HS-27A (cell line): ENCODE measurements at places on chromosomes 6 and 20.

DNA sequence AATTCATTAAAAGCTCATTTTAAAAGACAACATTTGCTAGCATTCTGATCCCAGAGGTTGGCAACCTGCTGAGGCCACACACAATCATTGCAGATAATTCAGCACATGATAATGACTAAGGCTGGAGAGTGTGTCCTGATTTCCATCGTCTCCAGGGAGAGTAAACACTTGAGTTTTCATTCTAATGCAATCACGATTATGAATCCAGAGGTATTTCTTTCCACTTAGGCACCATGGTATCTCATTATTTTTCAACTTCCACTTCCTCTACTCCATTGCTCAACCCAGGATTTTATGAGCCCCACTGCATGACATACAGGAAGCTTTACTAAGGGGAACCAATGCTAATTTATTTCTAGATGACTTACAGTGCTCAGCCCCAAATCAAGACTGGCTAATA lies 273.8 kb upstream of the AGPAT4 start:
- no peak for DNase-seq

DNA sequence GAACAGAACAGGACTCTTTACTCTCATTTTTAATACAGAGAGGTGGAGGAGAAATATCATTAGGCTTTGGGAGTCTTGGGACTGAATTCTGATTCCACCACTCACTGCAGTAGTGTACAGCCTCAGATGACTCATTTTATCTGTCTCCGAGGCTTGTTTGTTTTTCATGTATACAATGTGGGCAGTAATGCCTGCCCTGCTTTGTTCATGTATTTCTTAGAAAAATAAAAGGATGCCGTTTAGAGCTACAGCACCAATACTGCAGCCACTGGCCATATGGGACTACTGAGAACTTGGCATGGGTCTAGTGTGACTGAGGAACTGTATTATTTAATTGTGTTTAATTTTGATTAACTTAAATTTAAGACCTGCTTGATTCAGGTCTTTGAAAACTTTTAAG lies 41.2 kb upstream of the JAG1 start:
- no peak for DNase-seq

- no peak for DNase-seq
Observed at GRCh38 chr6:87341899-87342298, 2.7 kb upstream of the C6orf163 start.

DNA sequence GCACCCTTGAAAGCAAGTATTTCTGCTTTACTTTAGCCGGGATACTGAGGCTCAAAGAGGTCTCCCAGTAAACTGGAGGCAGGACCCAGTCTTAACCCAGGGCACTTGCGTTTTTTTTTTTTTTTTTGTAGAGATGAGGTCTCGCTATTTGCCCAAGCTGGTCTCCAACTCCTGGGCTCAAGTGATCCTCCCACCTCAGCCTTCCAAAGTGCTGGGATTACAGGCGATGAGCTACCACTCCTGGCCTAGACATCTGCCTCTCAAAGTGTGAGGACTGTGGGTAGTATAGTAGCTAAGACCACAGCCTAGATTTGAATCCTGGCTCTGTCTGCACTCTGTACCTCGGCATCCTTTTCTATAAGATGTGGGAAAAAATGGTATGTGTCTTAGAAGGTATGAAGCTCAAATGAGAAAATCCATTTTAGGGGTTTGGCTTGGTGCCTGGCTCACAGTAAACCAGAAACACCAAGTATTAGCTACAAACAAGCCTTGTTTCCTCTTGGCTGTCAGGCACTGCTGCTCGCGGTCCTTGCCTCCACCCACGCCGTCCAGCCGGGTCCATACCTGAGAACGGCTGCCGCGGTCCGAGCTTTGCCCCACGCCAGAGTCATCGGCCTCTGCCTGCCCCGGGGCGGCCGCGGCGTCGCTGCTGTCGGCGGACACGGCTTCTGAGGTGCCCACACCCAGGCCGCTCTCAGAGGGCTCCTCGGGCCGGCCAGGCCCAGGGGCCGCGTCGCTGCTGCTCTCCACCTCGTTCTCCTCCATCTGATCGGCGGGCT lies 1.2 kb downstream of the ZNF335 start:
- no peak for DNase-seq

DNA sequence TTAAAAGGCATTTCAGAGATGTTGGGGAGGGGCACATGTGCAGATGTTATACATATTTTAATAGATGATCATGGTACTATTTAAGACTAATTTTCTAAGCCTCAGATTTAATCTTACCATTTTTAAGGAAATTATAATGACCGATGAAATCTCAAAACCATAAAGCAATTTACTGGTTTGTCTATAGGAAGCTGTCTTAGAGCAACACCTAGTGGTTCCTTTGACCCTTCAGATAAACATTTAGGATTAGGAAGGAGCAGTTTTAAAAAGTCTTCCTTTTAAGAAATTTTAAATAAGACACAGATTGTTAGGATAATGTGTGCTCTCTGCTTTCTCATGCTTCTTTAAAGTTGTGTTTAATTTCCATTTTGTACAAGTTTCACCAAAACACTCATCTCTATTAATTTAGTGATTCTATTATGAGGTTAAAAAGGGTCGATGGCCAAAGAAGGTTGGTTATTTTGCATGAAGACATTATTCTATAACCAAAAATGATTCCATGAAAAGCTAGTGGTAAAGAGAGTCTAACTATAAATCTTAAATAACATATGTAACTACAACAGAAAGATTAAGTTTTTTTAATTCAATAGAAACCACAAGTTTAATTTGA lies 376.4 kb downstream of the HACE1 start:
- DNase-seq = no peak

DNA sequence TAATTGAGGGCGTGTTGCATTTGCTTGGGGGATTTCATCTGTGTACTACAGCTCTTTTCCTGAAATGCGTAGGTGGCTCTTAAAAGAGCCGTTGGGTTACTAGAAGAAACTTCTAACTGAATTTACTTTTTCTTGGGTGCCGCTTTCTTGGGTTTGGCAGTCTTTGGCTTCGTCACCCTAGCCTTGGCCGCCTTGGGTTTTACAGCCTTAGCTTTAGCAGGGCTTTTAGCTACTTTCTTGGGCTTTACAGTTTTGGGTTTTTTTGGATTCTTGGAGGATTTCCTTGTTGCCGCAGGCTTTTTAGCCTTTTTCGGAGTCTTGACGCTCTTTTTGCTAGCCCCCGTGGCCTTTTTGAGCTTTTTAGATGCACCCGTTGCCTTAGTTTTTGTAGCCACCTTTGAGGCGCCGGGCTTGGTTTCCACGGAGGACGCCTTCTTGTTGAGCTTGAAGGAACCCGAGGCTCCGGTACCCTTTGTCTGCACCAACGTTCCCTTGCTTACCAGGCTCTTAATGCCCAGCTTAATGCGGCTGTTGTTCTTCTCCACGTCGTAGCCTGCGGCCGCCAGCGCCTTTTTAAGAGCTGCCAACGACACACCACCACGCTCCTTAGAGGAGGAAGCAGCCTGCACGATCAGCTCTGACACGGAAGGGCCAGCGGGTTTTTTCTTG lies 54.5 kb downstream of the TRIM38 start:
- no peak for DNase-seq

GRCh38 chr6:138818496-138819194 lies 22.8 kb downstream of the ECT2L start:
- DNase-seq = no peak

- DNase-seq = no peak
Observed at GRCh38 chr6:18269253-18269652, 4.9 kb upstream of the DEK start.

DNA sequence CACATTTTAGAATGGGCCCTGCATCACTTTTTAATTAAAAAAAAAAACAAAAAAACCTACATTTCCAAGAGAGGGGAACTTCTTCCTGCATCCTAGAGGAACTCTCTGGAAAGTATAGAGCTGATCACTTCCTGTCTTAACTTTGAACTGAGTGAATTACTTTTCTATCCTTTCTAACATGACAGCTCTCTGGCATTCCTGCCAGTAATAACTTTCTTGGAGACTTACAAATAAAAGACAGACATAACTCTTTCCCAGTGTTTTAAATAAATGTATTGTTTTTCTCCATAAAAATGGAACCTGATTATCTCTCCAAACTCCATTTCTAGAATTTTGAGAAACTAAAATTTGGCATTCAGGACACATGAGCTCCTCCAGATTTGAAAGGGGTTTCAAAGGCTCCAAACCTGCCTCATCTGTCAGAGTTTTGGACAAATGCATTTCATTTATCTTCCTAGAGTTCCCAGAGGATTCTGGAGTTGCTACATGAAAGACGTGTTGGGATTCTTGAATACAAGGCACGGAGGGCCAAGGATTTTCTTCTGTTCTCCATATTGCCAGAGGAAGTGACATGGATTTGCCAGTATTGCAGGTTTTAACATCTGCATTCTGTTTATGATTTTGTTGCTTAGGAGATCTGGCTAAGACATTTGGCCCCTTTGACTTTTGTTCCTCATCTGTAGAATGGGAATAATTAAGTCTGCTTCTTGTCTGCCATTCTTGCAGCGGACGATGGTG lies 2.0 kb upstream of the SMOC2 start:
- DNase-seq = no peak

DNA sequence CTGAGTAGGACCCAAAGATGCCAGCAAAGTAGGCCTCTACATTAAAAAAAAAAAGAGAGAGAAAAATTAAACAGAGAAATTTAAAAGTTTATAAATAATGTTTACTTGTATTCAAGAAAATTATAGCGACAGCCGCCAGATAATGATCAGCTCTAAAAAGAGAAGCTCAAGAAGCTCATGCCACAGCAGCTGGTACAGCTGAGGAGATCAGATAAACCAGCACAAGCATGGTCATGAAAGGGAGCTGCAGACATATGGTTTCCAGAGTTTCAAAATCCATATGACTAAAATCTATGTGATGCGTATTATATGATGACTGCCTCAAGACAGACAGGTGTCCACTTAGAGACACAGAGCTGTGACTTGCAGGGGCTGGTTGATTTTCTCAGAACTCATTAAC lies 13.6 kb upstream of the HLA-C start:
- DNase-seq = no peak

DNA sequence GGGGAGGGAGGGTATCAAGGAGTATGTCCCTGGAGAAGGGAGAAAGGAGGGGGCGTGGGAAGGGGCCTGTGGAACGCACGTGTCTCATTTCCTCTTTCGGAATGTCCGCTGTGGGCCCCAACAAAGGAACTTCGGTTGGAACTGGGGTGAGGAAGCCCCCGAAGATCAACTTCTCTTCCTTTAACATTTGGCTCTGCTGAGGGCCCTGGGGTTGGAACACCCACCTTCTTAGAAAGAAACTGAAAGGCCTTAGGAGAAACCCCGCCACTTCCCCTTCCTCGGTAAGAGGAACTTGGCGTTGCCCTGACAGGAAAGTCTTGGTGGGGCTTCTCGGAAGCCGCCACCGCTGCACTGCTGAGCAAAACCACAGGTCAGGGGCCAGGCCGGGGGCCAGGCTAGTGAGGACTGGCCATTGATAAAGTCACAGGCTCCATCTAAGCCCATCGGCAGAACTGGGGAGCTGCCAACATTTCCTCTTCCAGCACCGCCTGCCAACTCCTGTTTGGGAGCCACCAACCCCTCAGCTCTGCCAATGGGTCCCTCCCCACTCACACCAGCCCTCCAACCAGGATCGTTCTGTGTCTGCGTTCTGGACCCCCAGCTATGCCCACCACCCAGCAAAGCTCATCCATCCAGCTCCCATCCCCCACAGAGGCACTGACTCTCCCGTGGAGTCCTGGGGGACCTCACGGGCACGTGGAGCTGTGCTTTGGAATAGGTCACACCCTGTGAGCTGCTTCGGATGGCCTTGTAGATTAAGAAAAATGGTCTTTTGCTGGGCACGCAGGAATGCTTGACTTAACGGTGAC lies 44.8 kb downstream of the FGD2 start:
- no peak for DNase-seq

DNA sequence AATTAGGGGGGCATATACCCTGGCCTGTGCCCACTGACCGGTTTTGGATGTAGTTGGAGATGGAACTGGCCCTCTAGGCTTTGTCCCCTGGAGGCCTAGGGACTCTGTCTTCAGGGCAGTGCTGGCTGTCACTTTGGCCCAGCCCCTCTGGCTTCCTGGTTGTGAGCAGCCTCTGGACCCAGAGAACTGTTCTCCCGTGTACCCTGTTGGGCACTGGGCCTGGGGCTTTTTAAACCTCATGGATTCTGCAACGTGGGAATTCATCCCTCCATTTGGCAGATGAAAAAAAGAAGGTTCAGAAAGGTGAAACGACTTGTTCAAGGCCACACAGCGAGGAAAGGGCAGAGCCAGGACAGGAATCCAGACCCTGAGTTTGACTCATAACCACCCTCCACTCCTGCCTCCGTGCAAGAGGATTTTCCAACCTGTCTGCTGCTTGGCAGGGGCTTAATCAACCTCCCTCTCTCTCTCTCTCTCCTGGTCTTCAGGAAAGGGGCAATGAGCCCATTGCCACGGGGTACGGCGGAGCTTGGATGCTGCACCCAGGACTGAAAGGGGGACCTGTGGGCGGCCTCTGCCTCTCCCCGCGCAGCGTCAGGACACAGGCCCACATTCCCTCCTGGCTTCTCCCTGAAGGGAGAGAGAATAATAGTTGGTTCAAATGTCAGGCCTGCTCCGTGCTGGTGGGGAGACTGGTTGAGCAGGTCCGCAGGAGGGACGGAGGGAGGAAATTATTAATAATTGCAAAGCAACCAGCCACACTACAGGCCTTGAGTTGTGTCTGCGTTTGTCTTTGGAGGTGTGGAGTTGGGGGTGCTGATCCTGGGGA lies 56.0 kb downstream of the CEBPB start:
- no peak for DNase-seq

DNA sequence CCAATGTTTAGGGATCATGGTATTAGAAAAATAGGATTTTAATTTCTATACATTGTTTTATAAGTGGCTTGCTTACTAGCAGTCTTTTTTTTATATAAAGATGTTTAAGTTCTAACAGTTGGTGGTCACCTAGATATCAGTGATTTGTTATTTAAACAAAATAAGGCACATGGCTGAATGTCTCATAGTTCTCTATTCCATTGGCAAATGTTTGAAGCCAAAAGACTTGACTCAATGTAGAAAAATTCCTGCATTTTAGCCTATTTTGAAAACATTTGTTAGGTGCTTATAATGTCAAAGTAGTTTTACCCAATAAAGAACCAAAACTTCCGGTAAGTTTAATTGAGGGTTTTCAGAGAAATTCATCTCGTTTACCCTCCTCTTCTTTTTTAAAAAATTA lies 26.8 kb downstream of the MAPK14 start:
- no peak for DNase-seq

- DNase-seq = no peak
Observed at GRCh38 chr6:46909371-46909770, 12.4 kb downstream of the ADGRF5 start.

DNA sequence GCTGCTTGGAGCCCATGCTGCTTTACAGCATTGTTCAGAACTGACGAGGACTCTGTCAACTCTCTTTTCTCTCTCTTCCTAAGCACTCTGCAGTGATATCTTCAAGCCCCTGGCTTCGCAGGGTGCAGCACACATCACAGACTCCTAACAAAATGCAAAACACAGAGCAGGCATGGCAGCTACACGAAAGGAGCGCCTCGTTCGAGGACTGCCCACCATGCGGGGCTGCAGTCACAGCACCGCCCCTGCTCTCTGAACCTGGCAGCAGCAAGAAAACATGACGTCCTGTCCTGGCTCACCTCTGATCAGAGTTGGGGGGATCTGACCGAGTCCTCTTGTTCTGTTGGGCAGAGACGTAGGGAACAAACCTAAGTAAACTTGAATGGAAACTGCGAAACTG lies 281.7 kb downstream of the CDH26 start:
- no peak for DNase-seq
